ENCODE measurements at places on chromosomes 1 and 21.
A peak's percentile ranks its signal among the peaks of the same experiment; 100 is the strongest.

DNA sequence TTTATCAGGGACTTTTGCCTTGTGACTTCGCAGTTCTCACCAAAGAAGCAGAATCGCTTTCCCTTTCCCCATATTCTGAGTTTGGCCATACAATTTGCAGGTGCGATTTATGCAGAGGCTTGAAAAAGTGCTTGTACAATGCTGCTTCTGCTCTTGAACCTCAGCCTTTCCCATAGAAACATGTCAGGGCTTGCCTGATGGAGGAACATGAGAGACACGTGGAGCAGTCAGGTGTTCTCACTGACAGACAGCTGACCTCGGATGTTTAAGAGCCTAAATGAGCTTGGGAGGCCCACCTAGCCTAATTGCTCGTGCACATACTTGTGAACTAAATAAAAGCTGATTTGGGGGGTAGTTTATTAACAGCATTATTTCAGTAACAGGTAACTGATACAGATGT is 290.0 kb downstream of the S1PR1 start:
- no peak for DNase-seq

DNA sequence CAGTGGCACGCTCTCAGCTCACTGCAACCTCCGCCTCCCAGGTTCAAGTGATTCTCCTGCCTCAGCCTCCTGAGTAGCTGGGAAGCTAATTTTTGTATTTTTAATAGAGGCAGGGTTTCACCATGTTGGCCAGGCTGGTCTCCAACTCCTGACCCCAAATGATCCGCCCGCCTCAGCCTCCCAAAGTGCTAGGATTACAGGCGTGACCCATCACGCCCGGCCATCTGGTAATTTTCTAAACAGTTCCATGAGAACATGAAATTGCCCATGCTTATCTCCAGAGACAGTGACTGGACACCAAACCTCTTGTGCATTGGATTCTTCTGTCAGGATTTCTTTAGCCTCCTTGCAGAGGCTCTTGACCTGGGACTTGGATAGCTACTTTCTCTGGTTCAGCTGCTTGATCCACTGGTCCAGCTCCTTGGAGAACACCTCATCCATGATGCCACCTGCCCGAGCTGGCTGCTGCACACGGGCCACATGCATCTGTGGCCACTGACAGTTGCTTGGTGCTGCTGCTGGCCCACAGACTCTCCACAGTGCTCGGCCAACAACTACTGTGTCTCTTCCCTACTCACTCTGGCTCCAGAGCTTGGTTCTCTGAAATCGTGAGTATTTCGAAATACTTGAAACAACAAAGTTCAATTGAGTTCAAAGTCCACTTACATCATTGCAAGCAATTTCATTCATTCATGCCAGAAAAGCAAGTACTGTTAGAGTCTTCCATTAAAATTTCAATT is 40.0 kb upstream of the CTPS1 start:
- no peak for DNase-seq

DNA sequence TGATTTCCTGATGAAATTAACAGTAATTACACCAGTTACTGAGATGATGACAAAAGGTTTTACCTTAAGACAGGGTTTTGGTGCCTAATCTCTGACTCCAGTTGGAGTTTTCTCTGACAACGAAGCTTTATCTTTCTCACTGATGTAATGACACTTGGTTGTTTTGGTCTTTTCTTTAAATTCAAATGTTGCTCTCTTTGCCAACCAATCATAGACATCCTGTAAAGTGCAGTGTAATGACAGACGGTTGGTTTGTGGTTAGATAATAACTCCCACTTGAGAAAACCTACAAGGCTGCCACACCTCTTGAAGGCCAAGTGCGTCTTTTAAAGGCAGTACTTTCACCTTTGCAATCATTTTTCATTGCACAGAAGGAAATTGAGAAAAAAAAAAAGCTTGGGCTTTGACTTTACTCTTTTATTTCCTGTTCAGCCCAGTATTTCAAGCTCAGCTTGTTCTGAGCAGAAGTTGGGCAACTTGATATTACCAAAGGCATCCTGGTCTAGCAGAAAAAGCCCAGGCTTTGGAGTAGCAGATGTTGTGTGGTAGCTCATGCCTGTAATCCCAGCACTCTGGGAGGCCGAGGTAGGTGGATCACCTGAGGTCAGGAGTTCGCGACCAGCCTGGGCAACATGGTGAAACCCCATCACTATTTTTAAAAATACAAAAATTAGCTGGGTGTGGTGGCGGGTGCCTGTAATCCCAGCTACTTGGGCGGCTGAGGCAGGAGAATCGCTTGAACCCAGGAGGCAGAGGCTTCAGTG is 14.9 kb downstream of the PDIK1L start:
- peak; percentile 53 for DNase-seq

- DNase-seq = no peak
These were observed 120.2 kb downstream of the PIK3R3 start for GRCh38 chr1:46012236-46012635.

GRCh38 chr21:38787461-38788274 is 18.1 kb upstream of the ETS2 start:
- no peak for DNase-seq
